Stimulated activated CD8-positive, alpha-beta memory T cell treated with anti-CD3 and anti-CD28 coated beads, Interleukin-2, amount 100 ng/mL, for 1 hour (primary cell): ENCODE measurements at places on chromosomes 11 and 22.

GRCh38 chr22:40491990-40492631 lies 121.7 kb downstream of the SGSM3 start:
- no peak for DNase-seq

DNA sequence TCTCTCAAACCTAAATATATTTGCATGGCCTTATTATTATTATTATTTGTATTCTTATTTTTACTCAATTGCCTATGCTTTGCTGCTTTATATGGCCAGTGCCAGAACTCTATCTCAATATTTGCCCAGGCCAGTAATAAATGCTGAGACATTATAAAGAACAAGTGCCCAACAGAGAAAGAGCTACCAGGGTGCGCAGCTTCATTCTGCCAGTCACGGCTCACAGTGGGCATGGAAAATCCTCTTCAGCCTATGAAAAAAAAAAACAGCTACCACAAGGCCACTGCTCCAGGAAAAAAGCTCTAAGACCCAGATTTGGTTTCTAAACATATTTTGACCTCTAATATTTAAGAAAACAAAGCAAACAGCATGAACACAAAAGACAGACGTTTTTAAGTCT lies 1223.6 kb downstream of the LRRC4C start:
- no peak for DNase-seq

DNA sequence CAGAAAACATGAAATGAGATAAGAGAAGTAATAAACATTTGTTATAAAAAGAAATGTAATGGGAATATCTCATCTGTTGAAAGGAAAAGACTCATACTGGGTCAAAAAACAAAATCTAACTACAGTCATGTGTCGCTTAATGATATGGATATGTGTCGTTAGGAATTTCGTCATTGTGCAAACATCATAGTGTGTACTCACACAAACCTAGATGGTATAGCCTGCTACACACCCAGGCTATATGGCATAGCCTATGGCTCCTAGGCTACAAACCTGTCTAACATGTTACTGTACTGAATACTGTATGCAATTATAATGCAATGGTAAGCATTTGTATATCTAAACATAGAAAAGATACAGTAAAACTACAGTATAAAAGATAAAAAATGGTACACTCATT lies 89.8 kb upstream of the ZC3H12C start:
- DNase-seq = no peak

GRCh38 chr22:37167176-37167980 lies 17.7 kb upstream of the IL2RB start:
- DNase-seq = no peak

GRCh38 chr11:315051-315481 lies 1.2 kb downstream of the IFITM1 start:
- no peak for DNase-seq

DNA sequence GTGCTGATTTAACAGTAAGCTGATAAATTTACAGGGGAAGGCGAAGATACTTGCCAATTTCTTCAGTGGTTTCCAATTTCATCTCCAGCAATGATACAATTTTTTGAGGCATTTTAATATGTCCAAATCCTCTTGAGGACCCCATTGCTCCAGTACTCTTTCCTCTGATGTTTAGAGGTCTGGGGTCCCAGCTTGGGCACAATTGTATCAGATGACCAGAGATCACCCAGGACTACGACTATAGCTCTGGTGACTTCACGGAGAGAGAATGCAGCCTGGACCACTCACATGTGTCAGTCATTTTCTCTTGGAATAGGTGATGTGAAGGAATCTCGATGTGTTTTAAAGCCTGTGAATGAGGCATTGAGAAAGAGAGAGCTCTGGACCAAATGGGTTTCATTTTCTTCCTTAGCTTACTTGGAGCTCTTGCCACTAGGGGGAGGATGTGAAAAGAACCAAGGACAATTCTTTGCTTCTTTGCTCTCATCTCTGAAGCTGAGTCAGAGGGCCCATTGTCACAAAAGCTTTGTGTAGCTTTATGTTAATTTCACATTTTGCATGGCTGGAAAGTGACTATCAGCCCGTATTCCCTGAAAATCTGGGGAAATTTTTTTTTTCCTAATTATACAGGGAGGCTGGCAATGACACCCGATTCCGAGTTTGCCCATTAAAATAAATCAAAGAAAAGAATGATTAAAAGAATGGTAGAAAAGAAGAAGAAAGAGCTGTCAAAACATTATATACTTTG lies 6.7 kb upstream of the CCDC90B start:
- no peak for DNase-seq

GRCh38 chr22:45351956-45352355 lies 42.2 kb downstream of the FAM118A start:
- DNase-seq = no peak

DNA sequence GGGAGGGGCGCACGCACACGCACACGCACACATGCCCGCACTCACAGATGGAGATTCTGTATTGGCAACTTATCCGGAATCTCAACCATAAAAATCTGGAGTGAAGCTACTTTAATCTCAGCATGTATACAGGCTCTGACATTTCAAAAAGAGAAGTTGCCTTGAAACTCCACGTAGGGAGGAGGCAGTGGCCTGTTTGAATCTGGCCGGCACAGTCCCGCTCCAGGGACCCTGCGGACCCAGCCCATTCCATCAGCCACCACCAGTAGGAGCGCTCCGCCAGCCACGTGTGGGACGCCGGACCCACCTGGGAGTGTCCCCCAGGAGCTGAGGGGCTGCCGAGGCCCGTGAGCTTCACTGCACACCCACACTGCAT lies 1.9 kb upstream of the SYT8 start:
- no peak for DNase-seq
